SK-N-SH (cell line): ENCODE measurements at places on chromosomes 2 and 18. TPM values are rescaled to one million over a fixed set of nuclear protein-coding genes. Genes with fewer than 3 reads are reported as not detected.

GRCh38 chr2:212536817-212537725 is 1.5 kb downstream of the ERBB4 start:
- peak; percentile 44 for DNase-seq
- H3K27me3 ChIP-seq: peaks cover 33% of the 10 kb centered on the region
- no peaks in the 10 kb centered on the region for H3K36me3 ChIP-seq

DNA sequence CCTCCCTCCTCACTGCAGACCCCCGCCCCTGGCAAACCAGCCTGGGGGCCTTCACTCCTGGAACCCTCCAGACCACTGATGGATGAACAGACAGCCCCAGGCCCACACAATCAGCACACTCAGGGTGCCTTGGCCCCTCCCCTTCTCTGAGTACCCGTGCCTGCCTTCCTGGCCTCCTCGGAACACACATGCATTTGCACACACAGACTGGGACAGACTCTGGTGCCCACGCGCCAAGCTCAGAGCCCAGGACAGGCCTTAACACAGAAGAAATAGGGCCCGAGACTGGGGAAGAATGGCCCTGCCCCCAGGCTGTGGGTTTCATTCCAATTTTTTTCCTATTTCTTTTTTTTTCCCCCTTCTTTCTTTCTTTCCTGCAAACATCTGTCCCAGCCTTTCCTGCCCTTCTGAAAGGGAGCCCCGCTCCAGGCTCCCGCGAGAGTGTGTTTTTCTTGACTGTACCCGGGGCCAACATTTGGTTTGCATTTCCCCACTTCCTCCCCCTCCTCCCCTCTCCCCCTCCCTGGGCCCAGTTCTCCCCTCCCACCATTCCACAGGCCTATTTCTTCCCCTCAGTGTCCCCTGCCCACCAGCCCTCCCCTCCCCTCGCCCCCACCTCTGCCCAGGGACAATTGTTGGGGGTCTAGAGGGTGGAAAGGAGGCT is 618 bp upstream of the TNS1 start:
- peaks cover 66% of the 10 kb centered on the region for H3K4me1 ChIP-seq
- H3K36me3 ChIP-seq: no peaks in the 10 kb centered on the region
- H3K27me3 ChIP-seq: no peaks in the 10 kb centered on the region
- peak; percentile 88 for DNase-seq
- H3K27ac ChIP-seq: peak overlapping the region; percentile 98

- H3K27ac ChIP-seq: no peak overlapping the region
- no peaks in the 10 kb centered on the region; the same call in 1 of the 2 replicates for H3K4me1 ChIP-seq
- no peaks in the 10 kb centered on the region for H3K36me3 ChIP-seq
Observed at GRCh38 chr2:70962885-70963878, 15.2 kb upstream of the ANKRD53 start.

- no peak overlapping the region for H3K27ac ChIP-seq
- H3K4me3 ChIP-seq: no peak overlapping the region
- no peak for DNase-seq
- H3K36me3 ChIP-seq: no peaks in the 10 kb centered on the region
Observed at GRCh38 chr2:112140899-112141625, 2.9 kb downstream of the FBLN7 start.

DNA sequence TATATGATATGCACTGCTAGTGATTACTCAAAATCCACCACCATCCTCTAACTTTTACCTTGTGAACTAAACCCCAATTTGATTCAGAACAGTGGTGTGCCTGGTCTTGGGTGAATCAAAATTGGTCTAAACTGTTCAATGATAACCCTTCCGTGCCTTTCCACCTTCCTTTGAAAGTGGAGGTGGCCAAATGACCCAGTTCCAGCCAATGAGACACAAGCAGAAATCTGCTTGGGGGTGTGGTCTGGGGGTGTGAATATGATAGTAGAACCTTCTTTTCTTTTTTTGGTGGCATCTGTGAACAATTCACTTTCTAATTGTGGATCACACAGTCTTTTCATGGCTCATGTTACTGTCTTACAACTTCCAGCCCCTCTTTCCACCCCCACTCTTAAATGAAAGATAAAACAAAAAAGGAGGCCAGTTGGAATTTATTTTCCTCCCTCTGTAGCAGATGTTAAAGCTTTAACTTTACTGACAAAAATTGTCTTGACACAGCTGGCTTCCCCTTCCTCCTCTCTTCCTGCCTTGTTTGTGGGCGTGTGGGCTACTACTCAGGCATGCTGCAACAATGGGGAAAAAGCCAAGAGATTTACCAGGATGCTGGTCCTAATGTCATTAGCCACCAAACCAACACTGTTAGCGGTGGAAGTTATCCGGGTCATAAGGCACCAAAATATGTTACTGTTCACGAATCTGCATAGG is 58.8 kb upstream of the ANKRD44 start:
- H3K4me1 ChIP-seq: peaks cover 2% of the 10 kb centered on the region; the same call in 1 of the 2 replicates
- DNase-seq: no peak
- H3K27me3 ChIP-seq: no peaks in the 10 kb centered on the region
- no peak overlapping the region for H3K4me3 ChIP-seq

GRCh38 chr2:162888652-162889051 is 50.1 kb upstream of the KCNH7 start:
- no peak overlapping the region for H3K4me3 ChIP-seq
- DNase-seq: no peak
- H3K27me3 ChIP-seq: no peaks in the 10 kb centered on the region

DNA sequence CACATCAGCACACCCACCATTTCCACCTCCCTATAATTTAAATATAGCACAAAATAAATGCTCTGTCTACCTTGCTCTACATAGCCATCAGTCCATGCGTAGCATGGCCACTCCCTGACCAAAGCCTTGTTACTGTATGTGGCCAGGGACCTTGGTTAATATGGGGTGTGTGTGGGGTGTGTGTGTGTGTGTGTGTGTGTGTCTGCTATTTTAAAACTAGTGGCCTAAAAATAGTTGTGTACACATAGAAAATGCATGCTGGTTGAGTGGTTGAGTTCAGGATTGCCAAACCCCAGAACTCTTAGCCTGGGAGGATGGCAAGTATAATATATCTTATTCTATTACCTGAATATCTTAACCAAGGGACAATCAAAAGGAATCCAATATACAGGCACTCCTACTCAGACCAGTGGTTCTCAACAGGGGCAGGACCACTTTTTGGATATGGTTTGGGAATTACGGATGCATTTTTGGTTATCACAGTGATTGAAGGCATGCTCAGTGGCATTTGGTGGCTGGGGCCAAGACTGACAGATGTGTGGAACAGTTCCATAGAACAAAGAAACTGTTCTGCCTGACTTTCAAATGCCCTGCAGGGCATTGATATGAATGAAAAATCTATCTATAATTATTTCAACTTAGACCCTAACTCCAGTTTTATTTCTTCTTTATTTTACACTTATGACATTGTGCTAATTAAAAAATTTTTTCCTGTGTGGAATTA is 72.3 kb upstream of the PSME4 start:
- no peak overlapping the region for H3K27ac ChIP-seq
- no peaks in the 10 kb centered on the region for H3K4me1 ChIP-seq
- no peak for DNase-seq
- no peaks in the 10 kb centered on the region for H3K36me3 ChIP-seq
- H3K27me3 ChIP-seq: no peaks in the 10 kb centered on the region
- H3K4me3 ChIP-seq: no peak overlapping the region

DNA sequence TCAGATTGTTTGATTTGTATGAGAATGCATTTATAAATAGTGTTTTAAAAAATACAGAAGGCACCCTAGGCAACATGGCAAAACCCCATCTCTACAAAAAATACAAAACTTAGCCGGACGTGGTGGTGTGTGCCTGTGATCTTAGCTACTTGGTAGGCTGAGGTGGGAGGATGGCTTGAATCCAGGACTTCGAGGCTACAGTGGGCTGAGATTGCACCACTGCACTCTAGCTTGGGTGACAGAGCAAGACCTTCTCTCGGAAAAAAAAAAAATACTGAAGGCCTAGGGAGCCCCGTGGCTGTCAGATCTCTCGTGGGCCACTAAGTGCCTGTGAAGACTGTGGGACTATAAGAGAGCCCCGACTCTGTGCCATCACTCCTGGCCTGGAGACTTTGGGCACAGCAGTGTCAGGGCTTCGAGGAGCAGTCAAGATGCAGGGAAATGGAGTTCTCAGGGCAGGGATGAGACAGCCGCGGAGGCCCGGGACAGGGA is 40.5 kb downstream of the MYO7B start:
- no peak for DNase-seq
- no peaks in the 10 kb centered on the region for H3K36me3 ChIP-seq
- H3K27me3 ChIP-seq: no peaks in the 10 kb centered on the region
- no peak overlapping the region for H3K27ac ChIP-seq

DNA sequence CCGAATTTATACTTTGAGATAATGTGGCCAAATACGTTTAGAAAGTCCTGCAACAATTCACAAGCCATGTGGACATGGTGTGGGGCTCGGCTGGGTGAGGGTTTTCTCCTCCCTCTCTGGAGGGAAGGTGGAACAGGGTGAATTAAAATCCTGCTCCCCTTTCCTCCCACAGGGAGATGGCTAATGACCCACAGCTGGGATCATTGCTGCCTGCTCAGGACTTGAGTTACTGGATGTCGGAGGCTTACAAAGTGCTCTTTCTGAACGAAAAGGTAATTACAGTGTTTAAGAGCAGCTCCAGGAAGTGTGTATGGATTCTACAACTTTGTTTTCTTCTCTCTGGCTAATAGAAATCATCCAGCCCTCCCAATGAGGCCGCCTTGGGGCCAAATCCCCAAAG is 97.9 kb upstream of the ALKAL2 start:
- no peak overlapping the region for H3K4me3 ChIP-seq
- H3K27ac ChIP-seq: no peak overlapping the region
- no peaks in the 10 kb centered on the region for H3K27me3 ChIP-seq

- no peaks in the 10 kb centered on the region for H3K27me3 ChIP-seq
- no peak overlapping the region for H3K4me3 ChIP-seq
- DNase-seq: no peak
- H3K27ac ChIP-seq: no peak overlapping the region
- no peaks in the 10 kb centered on the region for H3K36me3 ChIP-seq
- no peaks in the 10 kb centered on the region for H3K4me1 ChIP-seq
Observed at GRCh38 chr18:53305461-53305860, 919.0 kb downstream of the MBD2 start.

DNA sequence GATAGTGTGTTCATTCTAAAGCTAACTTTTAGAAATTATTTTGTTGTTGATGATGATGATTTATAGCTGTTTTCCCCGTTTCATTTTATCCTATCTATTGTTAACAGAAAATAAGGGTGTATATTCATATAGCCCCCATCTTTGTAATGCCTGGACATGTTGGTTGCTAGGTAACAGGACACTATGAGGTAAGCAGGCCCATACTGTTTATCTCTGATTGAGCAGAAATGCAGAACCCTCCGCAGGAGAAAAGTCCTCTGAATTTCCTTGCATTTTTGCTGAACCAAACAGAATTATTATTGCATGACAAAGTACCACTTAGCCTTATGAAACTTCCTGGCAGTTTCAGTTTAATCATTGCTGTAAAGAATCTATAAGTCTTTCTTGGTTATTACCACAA is 339.4 kb downstream of the DCC start:
- no peak overlapping the region for H3K27ac ChIP-seq
- H3K4me3 ChIP-seq: no peak overlapping the region
- no peaks in the 10 kb centered on the region for H3K27me3 ChIP-seq
- H3K4me1 ChIP-seq: peaks cover 14% of the 10 kb centered on the region; the same call in 1 of the 2 replicates

GRCh38 chr2:3876221-3876620 is 172.8 kb downstream of the DCDC2C start:
- H3K4me1 ChIP-seq: no peaks in the 10 kb centered on the region
- no peak overlapping the region for H3K27ac ChIP-seq
- H3K4me3 ChIP-seq: no peak overlapping the region
- no peaks in the 10 kb centered on the region for H3K27me3 ChIP-seq

GRCh38 chr18:8724452-8724851 is 19.1 kb downstream of the MTCL1 start:
- H3K27me3 ChIP-seq: no peaks in the 10 kb centered on the region
- H3K4me3 ChIP-seq: no peak overlapping the region
- H3K27ac ChIP-seq: no peak overlapping the region
- peaks cover 20% of the 10 kb centered on the region for H3K36me3 ChIP-seq

DNA sequence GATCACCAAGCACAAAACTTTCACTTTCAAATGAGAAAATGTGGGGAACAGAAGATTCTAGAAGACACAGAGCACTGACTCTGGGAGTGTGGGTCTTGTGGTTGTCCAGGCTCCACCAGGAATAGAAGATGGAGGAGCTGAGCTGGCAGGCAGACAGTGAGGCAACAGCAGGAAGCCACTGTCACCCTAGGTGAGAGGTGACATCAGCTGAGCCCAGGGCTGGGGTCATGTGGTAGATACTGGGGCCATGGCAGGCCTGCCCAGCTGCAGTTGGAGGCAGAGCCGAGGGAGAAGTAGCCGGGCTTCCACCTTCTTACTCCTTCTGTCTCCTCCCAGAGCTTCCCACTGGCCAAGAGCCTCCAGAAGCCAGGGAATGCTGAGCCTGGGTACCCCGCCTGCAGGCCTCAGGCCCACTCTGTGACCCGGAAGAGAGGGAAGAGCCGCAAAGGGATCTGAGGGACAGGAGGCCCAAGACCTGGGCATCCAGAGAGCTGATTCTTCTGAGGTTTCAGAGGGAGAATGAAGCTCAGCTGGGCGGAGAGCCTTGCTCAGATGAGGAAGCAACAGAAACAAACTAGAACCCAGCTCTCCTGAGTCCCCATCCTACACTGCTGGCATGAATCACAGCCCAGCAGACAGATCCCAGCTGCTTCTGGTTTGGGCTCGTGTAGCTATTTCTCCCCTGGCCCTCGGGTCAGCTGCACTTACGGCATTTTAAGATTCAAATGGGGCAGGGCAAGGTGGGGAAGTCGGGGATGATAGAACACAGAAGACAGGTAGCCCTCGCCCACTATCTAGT is 39.8 kb upstream of the ASAP2 start:
- H3K27me3 ChIP-seq: no peaks in the 10 kb centered on the region
- DNase-seq: no peak
- peaks cover 13% of the 10 kb centered on the region; the same call in 1 of the 2 replicates for H3K4me1 ChIP-seq

GRCh38 chr2:99571021-99571420 is 81.2 kb upstream of the REV1 start:
- H3K27me3 ChIP-seq: no peaks in the 10 kb centered on the region
- no peaks in the 10 kb centered on the region for H3K36me3 ChIP-seq
- H3K4me1 ChIP-seq: no peaks in the 10 kb centered on the region
- no peak overlapping the region for H3K4me3 ChIP-seq
- no peak for DNase-seq

GRCh38 chr2:43905871-43906270 is 67.1 kb downstream of the ABCG8 start:
- H3K27ac ChIP-seq: no peak overlapping the region
- no peak for DNase-seq
- H3K27me3 ChIP-seq: no peaks in the 10 kb centered on the region
- peaks cover 7% of the 10 kb centered on the region; the same call in 1 of the 2 replicates for H3K4me1 ChIP-seq
- no peak overlapping the region for H3K4me3 ChIP-seq

DNA sequence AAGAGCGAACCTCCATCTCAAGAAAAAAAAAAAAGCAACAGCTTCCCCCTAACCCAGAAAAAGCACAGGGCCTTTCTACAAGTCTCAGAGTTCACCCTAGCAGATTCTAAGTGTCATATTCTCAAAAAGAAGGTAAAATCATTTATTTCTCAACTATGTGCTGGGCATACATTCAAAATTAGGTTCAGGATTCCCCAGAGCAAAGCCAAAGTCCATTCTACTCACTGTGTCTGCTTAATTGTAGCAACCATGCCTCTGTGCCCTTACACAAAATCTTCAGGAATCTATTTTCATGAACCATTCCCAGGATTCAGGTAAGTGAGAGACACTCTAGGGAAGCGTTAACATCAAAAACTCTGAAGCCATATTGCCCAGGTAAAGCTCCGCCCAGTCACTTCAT is 40.0 kb downstream of the CPO start:
- no peak overlapping the region for H3K4me3 ChIP-seq
- H3K4me1 ChIP-seq: peaks cover 4% of the 10 kb centered on the region; the same call in 1 of the 2 replicates
- no peak for DNase-seq
- no peaks in the 10 kb centered on the region for H3K27me3 ChIP-seq
- H3K27ac ChIP-seq: no peak overlapping the region

GRCh38 chr2:111534910-111535352 is 349.1 kb downstream of the ANAPC1 start:
- no peaks in the 10 kb centered on the region for H3K27me3 ChIP-seq
- H3K4me1 ChIP-seq: peaks cover 18% of the 10 kb centered on the region; the same call in 1 of the 2 replicates
- H3K36me3 ChIP-seq: no peaks in the 10 kb centered on the region

AP1S3 gene
- 4.8 and 6.1 TPM in 2 replicates for polyA plus RNA-seq

STON1 gene
- polyA plus RNA-seq: 4.2 and 5.7 TPM in 2 replicates

SCN9A gene
- 5.9 and 7.8 TPM in 2 replicates for polyA plus RNA-seq
